ENCODE measurements at places on chromosomes 5 and 9. TPM values are rescaled to one million over a fixed set of nuclear protein-coding genes. Genes with fewer than 3 reads are reported as not detected.

Gene IFNA8
- not detected for total RNA-seq

Gene ERCC8
- total RNA-seq = 5.9 TPM

Gene PCDHGB4
- 10.3 TPM for total RNA-seq

Gene SAP30L
- total RNA-seq = 54.3 TPM

Gene SPATA31C1
- total RNA-seq = not detected

Gene SNCB
- not detected for total RNA-seq

Gene DOK3
- total RNA-seq = 12.0 TPM

Gene SLC44A1
- total RNA-seq = 67.3 TPM

Gene ITK
- 15.7 TPM for total RNA-seq

Gene SLC36A2
- not detected for total RNA-seq

Gene CCL27
- total RNA-seq = not detected

Gene MARCOL
- not detected for total RNA-seq

Gene SLC6A19
- total RNA-seq = not detected

Gene LCN6
- total RNA-seq = 17.9 TPM

Gene PAPPA
- 4.4 TPM for total RNA-seq

Gene PCDHB13
- total RNA-seq = 3.7 TPM

Gene MBLAC2
- 8.8 TPM for total RNA-seq

Gene AFAP1L1
- total RNA-seq = 14.7 TPM

Gene PTGES2
- total RNA-seq = 101 TPM

Gene C1QTNF3
- total RNA-seq = 7.1 TPM

Gene CDH10
- total RNA-seq = 0.74 TPM

Gene MAMDC2
- 38.5 TPM for total RNA-seq

Gene PRDM9
- total RNA-seq = not detected

Gene GARIN3
- total RNA-seq = not detected

Gene BASP1
- total RNA-seq = 46.4 TPM

Gene PCDHAC1
- total RNA-seq = 0.49 TPM

Gene SLC4A9
- 0.25 TPM for total RNA-seq

Gene AMBP
- not detected for total RNA-seq

Gene ISL1
- 25.0 TPM for total RNA-seq

Gene PCDHGA7
- total RNA-seq = 5.2 TPM

Gene STOM
- 263 TPM for total RNA-seq
